ENCODE measurements at places on chromosomes 7 and 10. TPM values are rescaled to one million over a fixed set of nuclear protein-coding genes. Genes with fewer than 3 reads are reported as not detected.

The DRGX gene
- total RNA-seq = 0.05 TPM

DNA sequence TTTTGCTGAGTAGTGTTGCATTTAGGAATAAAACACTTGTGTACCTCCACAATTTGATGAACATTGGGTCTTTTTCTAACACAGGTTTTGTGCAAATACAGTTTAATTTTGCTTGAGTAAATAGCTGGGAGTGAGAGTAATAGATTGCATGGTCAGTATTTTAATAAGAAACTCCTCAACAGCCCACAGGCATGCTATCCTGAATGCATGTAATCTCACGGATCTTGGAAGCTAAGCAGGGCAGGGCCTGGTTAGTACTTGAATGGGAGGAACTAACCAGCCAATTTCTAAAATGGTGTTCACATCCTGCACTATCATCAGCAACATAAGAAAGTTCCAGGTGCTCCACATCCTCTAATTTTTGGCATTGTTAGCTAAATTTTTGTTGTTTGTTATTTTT, 685.4 kb upstream of the MBL2 start:
- no peak overlapping the region for H3K4me3 ChIP-seq
- H3K36me3 ChIP-seq = no peaks in the 10 kb centered on the region
- no peaks in the 10 kb centered on the region for H3K27me3 ChIP-seq

DNA sequence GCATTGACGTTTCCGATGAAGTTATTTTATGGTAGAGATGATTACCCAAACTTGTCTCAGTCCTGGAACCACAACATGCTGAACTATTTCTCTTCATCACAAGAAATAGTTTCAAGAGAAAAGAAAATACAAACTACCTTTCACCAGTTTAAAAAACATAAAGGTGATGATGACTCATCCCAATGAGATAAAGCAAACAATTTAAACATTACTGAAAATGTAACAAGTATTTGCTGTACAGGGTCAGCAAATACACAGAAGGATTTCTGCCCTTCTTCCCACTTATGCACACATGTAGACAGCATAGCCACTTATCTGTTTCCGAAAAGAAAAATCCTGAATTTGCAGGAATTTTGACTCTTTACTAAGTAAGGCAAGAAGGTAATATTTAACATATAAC, 50.8 kb downstream of the RHOBTB1 start:
- no peak overlapping the region for H3K4me3 ChIP-seq
- no peak overlapping the region for H3K27ac ChIP-seq
- H3K36me3 ChIP-seq = no peaks in the 10 kb centered on the region
- H3K4me1 ChIP-seq = no peaks in the 10 kb centered on the region
- DNase-seq = no peak

DNA sequence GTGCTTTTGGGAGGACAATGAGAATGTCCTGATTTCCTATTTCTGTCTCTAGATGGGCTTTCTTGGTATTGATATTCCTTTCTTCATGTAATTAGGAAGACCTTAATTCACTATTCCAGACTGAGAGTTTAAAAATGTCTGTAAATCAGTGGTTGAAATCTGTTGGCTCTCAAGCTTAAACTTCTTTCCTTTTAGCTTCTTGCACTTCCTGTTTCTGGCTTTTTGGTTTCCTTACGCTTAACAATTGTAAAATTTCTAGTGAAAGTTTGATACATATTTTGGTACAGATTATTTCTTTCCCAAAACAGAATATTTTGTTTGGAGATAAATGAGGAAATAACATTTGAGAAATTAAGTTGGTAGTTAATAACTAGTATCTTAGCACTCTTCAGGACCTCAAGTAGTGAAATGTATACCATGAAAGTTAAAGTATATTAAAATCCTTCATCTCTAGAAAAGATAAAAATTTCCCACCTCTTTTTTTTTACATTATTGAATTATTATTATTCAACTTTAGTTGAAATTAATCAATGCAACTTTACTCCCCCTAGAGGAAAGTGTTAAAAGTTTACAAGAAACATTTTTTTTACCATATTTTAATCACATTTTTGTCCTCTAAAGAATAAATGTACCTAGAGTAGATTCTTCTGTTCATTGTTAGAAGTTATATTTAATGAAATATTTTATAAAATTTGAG, 137.2 kb downstream of the PHTF2 start:
- no peak overlapping the region for H3K27ac ChIP-seq
- no peak overlapping the region for H3K4me3 ChIP-seq
- no peaks in the 10 kb centered on the region for H3K27me3 ChIP-seq
- no peaks in the 10 kb centered on the region for H3K36me3 ChIP-seq
- H3K4me1 ChIP-seq = no peaks in the 10 kb centered on the region
- no peak for DNase-seq

The CLDN4 gene
- 13.4 TPM for total RNA-seq

DNA sequence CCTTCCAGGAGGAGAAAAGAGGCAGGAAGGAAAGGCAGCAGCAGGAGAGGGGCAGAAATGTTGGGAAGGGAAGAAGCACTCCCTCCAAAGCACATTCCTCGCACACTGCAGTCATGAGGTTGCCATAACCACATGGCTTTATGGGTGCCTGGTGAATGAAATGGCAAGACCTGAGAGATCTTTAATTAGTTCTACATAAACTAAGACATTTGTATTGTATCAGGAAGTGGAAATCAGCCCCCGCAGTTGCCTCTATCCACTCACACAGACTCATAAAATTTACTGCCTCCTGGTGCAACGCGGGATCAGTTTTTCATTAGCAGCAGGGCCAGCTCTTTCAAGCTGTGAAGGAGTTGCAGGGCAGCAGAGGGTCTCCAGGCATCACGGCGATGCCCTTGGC, 106.4 kb downstream of the COL13A1 start:
- no peaks in the 10 kb centered on the region for H3K36me3 ChIP-seq
- H3K4me1 ChIP-seq = no peaks in the 10 kb centered on the region
- H3K27me3 ChIP-seq = no peaks in the 10 kb centered on the region
- H3K4me3 ChIP-seq = no peak overlapping the region
- H3K27ac ChIP-seq = no peak overlapping the region

The FOXI2 gene
- total RNA-seq = 0.05 TPM

GRCh38 chr10:110646417-110647135, 2.4 kb downstream of the RBM20 start:
- H3K4me3 ChIP-seq = no peak overlapping the region
- H3K27me3 ChIP-seq = peaks cover 70% of the 10 kb centered on the region
- H3K4me1 ChIP-seq = peaks cover 14% of the 10 kb centered on the region
- DNase-seq = no peak

DNA sequence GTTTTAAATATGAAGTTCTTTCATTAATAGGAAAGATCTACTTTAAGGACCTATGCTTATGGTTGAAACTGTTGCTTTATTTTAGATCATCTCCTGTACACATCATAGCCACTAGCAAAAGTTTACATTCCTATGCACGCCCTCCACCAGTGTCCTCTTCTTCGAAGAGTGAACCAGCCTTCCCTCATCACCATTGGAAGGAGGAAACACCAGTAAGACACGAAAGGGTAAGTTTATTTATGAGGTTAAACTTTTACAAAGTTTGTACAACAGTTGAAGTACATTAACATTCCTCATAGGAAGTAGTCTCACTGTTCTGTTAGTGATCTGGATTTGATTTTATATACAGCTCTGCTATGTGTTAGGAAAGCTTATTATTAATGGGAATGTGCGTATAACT, 16.9 kb downstream of the HBP1 start:
- no peak for DNase-seq
- no peak overlapping the region for H3K4me3 ChIP-seq
- no peak overlapping the region for H3K27ac ChIP-seq
- H3K27me3 ChIP-seq = no peaks in the 10 kb centered on the region
- H3K4me1 ChIP-seq = no peaks in the 10 kb centered on the region

DNA sequence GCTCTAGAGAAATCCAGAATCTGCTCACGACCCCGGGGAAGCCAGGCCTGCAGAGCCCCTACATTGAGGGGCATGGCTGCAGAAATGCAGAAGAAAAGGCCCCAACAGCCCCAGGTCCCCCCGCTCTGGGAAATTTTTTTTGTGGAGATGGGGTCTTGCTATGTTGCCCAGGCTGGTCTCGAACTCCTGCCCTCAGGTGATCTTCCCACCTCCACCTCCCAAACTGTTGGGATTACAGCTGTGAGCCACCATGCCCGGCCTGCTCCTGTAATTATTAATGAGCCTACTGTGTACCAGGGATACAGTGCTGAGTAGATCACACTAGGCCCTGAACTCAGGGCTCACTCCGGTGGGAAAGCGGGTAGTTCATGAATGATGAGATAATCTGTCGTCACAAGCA, 29.9 kb downstream of the TNRC18 start:
- H3K27ac ChIP-seq = no peak overlapping the region
- H3K4me3 ChIP-seq = no peak overlapping the region
- no peaks in the 10 kb centered on the region for H3K27me3 ChIP-seq
- DNase-seq = no peak
- no peaks in the 10 kb centered on the region for H3K4me1 ChIP-seq
- H3K36me3 ChIP-seq = peaks cover 50% of the 10 kb centered on the region

DNA sequence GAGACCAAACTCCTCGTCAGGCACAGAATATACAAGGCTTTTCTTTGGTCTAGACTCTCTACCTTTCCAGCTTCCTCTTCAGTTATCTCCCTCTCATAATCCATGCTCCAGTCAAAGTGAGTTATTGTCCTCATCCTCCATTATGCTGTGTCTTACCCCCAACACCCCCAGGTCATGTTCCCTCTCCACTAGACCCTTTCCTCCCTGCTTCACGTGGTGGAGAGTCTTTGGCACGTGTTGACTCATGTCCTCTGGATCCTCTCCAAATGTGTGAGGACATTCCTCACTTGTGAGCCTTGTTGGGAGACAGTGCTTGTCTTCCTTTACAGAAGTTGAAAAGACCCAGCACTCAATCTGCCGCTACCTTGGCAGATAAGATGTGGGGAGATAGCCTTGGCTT, 36.0 kb upstream of the DLD start:
- H3K4me1 ChIP-seq = peaks cover 7% of the 10 kb centered on the region
- H3K36me3 ChIP-seq = no peaks in the 10 kb centered on the region
- H3K27me3 ChIP-seq = no peaks in the 10 kb centered on the region
- DNase-seq = no peak

The TEX47 gene
- total RNA-seq = not detected

DNA sequence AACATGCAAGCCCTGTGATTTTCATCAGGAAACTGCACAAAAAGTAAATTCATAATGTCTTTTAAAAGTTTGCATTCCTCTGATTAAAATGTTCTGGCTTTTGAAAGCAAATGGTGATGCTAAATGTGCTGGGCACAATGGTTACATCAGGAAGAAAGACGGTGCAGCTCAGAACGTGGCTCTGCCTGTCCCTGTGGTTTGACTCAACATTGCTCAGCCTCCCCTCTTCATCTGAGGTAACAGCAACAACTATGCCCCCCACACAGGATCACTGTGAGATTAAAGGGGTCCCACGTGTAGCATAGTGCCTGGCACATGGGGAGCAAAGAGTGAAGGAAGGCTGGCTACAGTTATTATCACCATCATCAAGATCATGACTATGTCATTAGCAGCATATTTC, 44.0 kb downstream of the PARD3 start:
- H3K4me3 ChIP-seq = no peak overlapping the region
- no peaks in the 10 kb centered on the region for H3K36me3 ChIP-seq
- peaks cover 58% of the 10 kb centered on the region for H3K4me1 ChIP-seq
- DNase-seq = no peak
- peak overlapping the region; percentile 78 for H3K27ac ChIP-seq
- H3K27me3 ChIP-seq = no peaks in the 10 kb centered on the region

The ZMIZ2 gene
- 7.5 TPM for total RNA-seq

GRCh38 chr7:11716185-11716584, 115.8 kb downstream of the THSD7A start:
- no peaks in the 10 kb centered on the region for H3K36me3 ChIP-seq
- H3K27ac ChIP-seq = no peak overlapping the region
- H3K4me3 ChIP-seq = no peak overlapping the region
- H3K4me1 ChIP-seq = no peaks in the 10 kb centered on the region

DNA sequence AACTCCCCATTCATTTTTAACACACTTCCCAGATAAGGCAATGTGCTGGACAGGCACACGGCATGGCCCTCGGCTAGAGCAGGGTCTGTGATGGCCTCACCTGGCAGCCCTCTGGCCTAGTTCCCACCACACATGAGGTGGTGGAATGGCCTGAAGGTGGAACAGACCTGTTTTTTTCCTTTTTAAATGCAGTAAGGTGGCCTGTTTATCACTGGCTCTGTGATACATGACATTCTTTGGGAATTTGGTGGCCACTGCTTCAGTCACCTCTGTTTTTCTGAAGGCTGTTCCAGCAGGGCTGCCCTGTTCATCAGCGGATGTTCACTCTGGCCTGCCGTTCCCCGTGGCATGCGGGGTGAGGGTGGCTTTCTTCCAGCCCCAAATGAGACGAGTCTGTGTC, 36.6 kb downstream of the SHH start:
- no peak for DNase-seq
- no peaks in the 10 kb centered on the region for H3K4me1 ChIP-seq
- H3K27me3 ChIP-seq = no peaks in the 10 kb centered on the region

DNA sequence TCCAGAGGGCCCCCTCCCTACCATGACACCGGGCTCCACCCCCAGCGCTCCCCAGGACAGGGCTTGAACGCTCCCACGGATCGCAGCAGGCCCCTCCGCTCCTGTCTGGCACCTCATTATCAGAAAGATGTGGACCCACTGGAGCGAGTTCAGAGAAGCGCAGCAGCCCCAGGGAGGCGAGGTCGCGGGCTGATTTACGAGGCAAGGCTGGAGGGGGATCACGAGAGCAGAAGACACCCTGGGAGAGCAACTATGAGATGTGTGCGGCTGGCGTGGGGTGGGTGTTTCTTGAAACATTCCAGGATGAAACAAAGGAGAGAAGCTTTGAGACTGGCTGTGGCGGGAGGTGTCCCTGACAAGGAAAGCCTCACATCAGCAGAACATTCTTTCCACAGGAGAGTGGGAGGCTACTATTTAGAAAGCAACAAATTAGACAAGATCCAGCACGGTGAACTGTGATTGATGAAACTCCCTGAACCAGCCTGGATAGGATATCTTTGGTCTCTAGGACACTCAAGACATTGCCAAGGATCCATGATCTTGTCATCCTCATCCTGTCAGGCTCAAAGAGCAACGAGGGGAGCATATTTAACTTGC, 66.0 kb downstream of the JCAD start:
- no peak for DNase-seq
- H3K4me3 ChIP-seq = no peak overlapping the region

DNA sequence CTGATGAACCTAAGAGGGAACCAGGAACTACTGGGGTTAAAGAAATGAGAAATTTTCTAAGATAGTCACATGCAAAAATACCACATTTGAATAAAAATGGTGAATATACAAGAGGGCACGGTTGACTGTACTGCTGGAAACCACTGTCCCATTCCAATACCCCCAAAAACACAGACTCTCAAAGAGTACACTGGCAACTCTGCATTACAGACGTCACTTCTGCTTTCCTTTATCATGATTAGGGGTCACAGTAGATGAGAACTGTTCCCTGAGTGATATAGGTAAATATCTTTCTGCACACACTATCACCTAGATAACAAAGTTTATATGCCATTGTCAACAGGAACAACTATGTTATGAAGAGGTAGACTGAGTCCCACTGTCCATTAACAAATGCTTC, 69.5 kb downstream of the RAPGEF5 start:
- no peaks in the 10 kb centered on the region for H3K27me3 ChIP-seq
- H3K4me3 ChIP-seq = no peak overlapping the region
- H3K27ac ChIP-seq = no peak overlapping the region
- peaks cover 32% of the 10 kb centered on the region for H3K36me3 ChIP-seq
- no peak for DNase-seq

The ZSCAN21 gene
- 10.8 TPM for total RNA-seq

The GJC3 gene
- 0.14 TPM for total RNA-seq

The NRG3 gene
- not detected for total RNA-seq
